ENCODE measurements at places on chromosomes 6 and 20.

- peak; percentile 65 for DNase-seq
These were observed 3.6 kb upstream of the PHF1 start for GRCh38 chr6:33407132-33407718.

GRCh38 chr6:116351101-116351500, 19.6 kb upstream of the DSE start:
- DNase-seq = no peak

GRCh38 chr6:144782634-144783033, 497.5 kb downstream of the UTRN start:
- DNase-seq = no peak

DNA sequence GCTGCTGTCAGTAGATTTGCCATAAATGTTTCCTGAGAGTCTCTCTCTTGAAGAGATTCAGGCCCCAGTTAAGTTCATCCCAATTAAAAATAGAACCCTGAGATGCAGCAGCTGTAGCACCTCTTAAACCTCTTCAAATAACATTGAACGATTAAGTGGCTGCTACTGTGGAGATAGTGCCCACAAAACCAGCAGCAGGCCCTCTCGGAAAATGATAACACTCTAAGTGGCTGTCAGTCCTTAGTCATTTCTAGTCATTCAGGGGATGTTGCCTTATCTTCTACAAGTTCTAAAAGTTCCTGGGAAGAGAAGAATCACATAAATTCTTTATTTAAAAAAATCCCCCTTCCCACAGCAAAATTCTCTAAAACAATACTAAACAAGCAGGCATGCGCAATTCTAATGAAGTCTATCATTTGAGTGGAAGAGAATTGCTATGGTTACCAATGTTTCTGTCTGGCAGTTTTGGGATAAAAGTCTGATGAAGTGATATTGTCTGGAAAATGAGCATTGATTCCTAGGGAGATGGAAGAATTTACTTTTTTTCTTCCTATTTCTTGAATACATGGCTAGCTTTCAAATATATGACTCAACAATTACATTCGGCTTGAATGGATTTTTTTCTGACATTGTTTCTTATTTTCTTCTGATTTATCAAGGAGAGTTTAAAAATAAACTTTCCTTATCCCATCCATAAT, 131.9 kb downstream of the TRMT11 start:
- peak; percentile 18 for DNase-seq

DNA sequence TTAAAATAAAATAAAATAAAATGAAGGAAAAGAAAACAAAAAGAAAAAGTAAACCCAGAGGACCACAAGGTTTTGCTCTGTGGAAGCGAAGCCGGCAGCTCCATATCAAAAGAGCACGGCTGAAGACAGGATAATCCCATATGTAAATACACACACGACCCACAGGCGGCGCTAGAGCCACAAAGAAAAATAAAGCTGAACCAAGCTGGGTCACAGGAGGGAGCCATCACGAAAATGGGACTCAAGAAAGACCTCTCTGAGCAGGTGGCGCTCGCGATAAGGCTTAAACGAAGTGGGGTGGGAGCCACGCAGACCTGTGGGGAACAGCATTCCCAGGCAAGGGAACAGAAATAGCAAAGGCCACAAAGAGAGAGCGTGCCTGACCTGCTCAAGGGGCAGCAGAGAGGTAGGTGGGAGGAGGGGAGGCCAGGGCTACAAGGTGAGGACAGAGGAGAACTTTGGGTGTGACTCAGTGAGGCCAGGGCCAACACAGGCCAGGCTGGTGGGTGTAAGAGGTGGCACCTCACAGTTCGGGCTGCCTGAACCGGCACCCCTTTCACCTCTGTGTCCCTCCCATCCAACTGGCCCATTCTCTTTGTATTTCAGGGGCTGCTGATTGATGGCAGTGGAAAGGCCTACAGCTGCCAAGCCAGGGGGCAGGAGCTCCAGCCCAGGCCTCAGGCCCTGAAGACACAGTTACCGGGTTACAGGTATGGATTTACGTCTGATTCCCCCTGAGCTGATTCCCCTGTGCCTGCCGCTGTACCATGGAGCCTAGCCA, 26.0 kb downstream of the PTGIS start:
- peak; percentile 56 for DNase-seq

GRCh38 chr6:137202078-137202477, 17.1 kb downstream of the IFNGR1 start:
- DNase-seq = no peak

DNA sequence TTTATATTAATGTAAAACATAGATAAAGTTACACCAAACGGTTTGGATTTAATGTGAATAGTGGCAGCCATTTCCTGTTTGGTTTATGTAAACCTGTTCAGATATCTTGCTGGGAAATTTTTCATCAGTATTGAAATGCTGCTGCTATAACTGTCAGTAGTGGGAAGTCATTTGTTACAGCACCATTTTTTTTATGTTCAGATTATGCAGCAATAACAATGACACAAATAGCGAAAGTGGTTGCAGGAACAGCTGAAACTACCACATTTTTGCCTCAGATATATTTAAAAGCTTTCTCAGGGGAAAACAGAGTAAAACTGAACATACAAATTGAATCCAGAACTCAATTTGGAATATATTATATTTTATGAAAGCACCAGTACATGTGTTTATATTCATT, 128.8 kb upstream of the SIM1 start:
- peak; percentile 6 for DNase-seq

Data from iris pigment epithelial cell (primary cell).